HAP-1 (cell line): ENCODE measurements at places on chromosomes 2 and 18.

DNA sequence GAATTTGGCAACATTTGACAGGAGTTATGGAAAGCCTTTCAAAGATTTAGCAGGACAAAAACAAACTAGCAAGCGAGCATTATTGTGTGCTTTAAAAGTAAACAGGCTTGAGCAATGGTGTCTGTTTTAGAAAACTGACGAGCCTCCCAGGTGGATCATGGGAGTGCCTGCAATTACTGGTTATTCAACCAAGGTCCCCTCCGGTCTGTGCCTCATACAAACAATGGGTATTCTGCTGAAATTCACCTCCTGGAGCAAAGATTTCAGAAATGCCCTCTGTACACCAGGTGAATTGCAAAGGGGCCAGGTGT lies 22.4 kb downstream of the RTP5 start:
- no peak for DNase-seq

GRCh38 chr2:150485871-150486538 lies 1.5 kb downstream of the RND3 start:
- DNase-seq = no peak

DNA sequence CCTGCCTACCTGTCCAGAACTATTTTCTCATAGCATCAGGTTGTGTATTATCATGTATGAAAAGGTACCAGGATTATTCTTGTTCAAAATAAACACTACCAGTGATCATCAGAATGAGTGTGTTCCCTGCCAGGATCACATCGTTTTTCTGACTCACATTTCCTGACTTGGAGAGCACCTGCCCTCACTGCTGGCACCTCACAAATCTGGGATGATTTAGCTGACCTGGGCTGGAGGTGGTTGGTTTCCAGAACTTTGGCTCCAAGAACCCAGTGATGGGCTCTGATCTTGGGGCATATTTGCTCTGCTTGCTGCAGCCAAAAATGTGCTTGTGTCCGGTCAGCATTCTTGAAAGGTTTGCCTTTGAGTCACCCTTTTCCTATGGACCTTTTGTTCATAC lies 836.3 kb upstream of the ACVR2A start:
- no peak for DNase-seq

- no peak for DNase-seq
Observed at GRCh38 chr18:62437235-62438017, 85.4 kb upstream of the ZCCHC2 start.

DNA sequence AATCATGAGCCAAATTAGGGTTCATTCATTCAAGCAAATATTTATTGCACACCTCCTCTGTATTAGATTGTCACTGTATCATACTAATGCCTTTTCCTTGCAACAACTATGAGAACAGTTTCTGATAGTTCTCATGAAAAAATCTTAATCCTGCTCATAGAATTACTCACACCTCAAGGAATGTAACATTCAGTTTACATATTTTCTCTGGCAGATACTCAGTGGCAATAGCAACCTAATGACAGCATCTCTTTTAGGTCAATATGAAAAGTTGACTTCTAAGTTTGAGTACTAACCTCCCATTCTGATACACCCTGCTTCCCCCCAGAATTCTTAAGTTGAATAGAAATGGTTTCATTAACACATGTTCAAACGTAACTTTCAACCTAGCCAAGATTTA lies 132.0 kb downstream of the VWC2L start:
- no peak for DNase-seq

DNA sequence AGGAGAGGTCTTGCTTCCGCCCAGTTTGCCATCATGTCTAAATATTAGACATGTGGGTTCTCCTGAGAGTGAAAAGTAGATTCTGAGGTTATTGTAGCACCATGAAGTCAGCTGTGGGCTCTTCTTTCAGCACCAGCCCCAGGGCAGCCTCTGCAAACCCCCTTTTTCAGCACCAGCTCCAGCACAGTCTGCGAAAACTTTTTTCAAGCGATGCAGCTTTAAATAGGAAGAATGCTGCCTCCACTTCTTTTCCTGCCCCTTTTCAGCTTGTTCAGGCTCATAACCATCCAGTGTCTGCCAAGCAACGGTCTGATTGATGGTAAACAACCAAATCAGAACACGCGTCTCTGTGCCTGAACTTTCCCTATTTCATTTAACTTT lies at the start of gene COL5A2:
Gene COL5A2, minus strand, starts transcription at position 192 of the 381 bp plus-strand sequence. Its CDS starts 157 bp downstream, at position 35.
- DNase-seq = peak; percentile 22
